ENCODE measurements at places on chromosomes 5 and 9.

DNA sequence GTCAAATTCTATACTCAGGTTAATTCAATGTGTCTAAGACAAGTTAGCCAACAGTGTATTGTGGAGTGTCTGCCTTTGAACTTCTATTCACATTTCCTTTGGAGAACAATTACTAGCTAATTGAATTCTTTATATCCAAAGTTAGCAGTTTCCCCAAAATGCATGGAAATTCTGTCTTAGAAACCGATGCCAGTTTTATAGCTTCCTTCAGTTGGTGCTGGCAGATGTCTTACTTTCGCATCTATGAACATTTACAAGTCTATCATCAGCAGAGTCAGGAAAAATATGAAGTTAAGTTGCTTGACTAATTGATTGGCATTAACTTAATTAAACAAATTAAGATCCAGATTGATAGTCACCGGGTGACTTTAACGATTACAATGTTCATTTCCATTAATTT, 527.6 kb upstream of the CDH18 start:
- DNase-seq = no peak

DNA sequence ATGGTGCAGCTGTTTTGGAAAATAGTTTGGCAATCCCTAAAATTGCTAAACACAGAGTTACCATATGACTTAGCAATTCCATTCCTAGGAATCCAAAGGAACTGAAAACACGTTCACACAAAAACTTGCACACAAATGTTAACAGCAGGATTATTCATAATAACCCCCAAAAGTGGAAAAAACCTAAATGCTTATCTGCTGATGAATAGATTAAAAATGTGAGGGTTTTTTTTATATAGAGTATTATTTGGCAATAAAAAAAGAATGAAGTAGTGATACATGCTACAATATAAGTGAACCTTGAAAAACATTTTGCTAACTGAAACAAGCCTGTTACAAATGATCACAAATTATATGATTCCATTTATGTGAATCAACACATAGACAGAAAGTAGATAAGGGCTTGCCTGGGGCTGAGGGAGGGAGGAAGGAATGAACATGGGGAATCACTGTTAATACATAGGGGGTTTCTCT, 45.1 kb upstream of the TRIO start:
- DNase-seq = peak; percentile 3

GRCh38 chr5:173231381-173231766, 3.6 kb downstream of the NKX2-5 start:
- no peak for DNase-seq

- DNase-seq = no peak
Measured at GRCh38 chr9:106828070-106828469, 34.9 kb upstream of the ZNF462 start.

DNA sequence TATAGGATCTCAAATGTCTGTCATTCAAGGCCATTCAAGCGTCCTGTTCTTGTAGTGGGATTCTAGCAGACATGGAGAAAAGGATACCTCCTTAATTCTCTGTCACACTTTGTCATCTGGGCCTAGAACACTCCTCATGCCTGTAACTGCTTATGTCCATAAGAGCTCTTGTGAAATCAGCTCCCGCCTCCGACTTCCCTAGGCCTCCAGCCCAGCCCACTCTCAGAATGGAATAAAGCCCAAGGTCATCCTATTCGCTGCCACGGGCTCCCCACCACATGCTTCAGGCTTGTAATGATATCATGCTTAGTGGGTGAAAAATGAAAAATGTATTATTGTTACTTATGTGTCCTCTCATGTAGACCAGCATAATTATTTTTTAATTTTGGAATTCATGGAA, 632.5 kb downstream of the ISL1 start:
- no peak for DNase-seq

DNA sequence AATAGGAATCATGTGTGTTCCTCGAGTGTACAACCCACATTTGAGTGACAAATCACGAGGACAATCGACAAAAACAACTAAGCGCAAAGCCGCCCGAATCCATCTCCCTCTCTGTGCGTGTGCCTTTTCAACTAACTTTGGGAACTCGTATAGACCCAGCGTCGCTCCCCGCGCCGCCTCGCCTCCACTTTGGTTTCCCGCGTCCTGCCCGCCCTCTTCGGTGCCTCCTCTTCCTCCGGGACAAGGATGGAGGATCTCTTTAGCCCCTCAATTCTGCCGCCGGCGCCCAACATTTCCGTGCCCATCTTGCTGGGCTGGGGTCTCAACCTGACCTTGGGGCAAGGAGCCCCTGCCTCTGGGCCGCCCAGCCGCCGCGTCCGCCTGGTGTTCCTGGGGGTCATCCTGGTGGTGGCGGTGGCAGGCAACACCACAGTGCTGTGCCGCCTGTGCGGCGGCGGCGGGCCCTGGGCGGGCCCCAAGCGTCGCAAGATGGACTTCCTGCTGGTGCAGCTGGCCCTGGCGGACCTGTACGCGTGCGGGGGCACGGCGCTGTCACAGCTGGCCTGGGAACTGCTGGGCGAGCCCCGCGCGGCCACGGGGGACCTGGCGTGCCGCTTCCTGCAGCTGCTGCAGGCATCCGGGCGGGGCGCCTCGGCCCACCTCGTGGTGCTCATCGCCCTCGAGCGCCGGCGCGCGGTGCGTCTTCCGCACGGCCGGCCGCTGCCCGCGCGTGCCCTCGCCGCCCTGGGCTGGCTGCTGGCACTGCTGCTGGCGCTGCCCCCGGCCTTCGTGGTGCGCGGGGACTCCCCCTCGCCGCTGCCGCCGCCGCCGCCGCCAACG, at the start of gene GPR150:
Gene GPR150 (plus strand): TSS at position 58 of the 840 bp plus-strand sequence. CDS start 189 bp downstream, at position 247.
- peak; percentile 72 for DNase-seq

DNA sequence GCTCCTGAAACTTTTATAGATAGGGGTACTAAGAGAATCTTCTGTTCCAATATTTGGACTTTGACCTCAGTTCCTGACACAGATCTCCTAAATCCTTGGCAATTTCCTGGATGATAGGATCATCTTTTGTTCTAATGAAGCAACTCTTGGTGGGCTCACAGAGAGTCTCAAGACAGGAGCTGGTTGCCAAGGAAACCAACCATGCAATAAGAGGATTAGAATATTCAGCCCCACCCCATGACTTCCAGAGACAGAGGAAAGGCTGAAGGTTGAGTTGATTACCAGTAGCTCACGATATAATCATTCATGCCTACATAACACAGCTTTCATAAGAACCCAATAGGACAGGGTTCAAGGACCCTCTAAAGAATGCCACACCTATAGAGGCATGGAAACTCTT, 2050.2 kb upstream of the CDH6 start:
- no peak for DNase-seq

- no peak for DNase-seq
Measured at GRCh38 chr5:148956477-148957385, 106.1 kb downstream of the SH3TC2 start.

GRCh38 chr5:35371951-35372426, 141.7 kb upstream of the PRLR start:
- no peak for DNase-seq

- DNase-seq = no peak
Measured at GRCh38 chr5:96001262-96001661, 39.6 kb upstream of the ELL2 start.

GRCh38 chr9:115976781-115977180, 176.8 kb upstream of the PAPPA start:
- DNase-seq = no peak

DNA sequence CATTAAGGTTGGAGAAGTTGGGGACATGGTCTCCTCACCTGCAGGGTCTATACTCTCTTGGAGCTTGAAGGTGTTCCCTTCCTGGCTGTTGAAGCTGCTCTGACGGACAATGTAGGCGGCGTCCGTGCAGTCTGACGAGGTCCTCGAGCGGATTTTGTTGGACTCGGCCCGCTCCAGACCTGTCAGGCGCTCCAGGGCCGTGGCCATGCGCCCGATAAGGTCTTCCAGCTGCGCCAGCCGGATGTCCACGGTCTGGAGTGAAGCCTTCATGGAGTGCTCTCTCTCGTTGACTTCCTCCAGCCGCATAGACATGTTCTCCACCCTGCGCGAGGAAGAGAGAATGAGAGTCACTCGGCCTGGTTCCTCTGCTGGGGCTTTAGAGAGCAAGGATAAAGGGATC, 122.6 kb upstream of the KLF9 start:
- DNase-seq = no peak

DNA sequence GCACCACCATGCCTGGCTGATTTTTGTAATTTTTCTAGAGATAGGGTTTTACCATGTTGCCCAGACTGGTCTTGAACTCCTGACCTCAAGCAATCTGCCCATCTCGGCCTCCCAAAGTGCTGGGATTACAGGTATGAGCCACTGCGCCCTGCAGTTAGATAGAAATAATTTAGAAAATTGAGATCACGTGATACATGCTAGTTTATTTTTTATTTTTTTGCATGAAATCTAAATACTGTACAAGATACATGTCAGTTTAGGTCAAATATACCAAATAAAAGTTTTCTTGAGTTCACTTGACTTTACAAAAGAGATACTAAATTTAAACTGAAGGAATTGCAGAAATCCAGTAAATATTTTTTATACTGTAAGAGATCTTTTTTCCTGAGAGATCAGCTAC, 304.2 kb downstream of the YTHDC2 start:
- DNase-seq = no peak

DNA sequence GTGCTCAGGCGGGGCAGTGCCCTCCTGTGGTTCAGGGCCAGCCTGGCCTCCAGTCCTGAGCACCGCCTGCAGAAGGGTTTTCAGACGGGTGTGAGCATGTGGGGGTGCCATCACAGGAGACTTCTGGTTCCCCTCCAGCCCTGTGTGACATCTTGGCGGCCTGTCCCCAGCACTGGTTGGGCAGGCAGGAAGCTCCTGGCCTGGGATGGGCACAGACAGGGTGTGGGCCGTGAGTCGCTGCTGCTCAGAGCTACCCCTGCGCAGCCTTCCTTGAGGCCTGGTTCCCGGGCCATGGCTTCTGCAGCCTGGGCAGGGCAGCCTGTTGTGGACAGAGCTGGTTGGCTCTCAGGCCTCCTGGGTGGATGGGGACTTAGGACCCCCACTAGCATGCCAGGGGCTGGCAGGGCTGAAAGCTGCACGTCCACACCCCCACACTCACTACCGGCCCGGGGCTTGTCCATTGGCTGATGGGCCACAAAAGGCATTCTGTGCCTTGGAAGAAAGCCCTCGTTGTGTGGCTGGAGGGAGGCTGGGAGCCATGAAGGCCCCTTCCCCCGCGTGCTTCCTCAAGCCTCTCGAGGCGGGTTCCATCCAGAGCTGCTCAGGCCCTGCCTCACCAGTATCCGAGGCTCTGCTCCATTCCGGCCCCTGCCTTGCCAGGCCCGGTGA, 58.7 kb downstream of the RXRA start:
- peak; percentile 37 for DNase-seq

- no peak for DNase-seq
Measured at GRCh38 chr5:9540791-9541190, 5.1 kb downstream of the SEMA5A start.

Measured in inflammatory macrophage treated with lipopolysaccharide for 4 hours (primary cell).